ENCODE measurements at places on chromosomes 11 and 22. TPM values are rescaled to one million over a fixed set of nuclear protein-coding genes. Genes with fewer than 3 reads are reported as not detected.

GRCh38 chr11:43278193-43278956 lies 33.4 kb upstream of the API5 start:
- no peak for DNase-seq

MTFP1 gene
- 16.2 TPM for total RNA-seq

OR5A1 gene
- total RNA-seq, result not detected

EXPH5 gene
- 5.0 TPM for total RNA-seq

NXPE2 gene
- total RNA-seq, result 0.36 TPM

RGL4 gene
- not detected for total RNA-seq

TPBGL gene
- not detected for total RNA-seq

Measured in right cardiac atrium (tissue), 5 donors.